ENCODE measurements at places on chromosomes 11 and 22.

- DNase-seq, result no peak
These were observed 35.0 kb downstream of the PPFIBP2 start for GRCh38 chr11:7548659-7549274.

DNA sequence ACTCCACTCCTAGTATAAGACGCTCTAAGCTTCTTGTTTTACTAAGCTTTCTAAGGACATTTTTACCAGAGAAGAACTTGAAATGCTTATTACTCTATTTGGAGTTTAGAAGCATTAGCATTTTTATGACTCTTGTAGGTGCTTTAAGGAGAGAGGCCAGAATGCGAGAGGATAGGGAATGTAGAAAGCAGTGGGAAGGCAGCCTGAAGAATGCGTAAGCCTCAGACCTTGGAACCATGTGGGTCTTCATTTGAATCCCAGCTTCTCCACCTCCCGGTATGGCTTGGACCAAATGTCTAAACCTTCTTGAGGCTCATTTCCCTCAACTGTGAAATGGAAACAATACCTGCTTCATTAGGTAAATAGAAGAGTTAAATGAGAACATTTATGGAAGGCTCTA lies 60.0 kb upstream of the AMOTL1 start:
- no peak for DNase-seq

DNA sequence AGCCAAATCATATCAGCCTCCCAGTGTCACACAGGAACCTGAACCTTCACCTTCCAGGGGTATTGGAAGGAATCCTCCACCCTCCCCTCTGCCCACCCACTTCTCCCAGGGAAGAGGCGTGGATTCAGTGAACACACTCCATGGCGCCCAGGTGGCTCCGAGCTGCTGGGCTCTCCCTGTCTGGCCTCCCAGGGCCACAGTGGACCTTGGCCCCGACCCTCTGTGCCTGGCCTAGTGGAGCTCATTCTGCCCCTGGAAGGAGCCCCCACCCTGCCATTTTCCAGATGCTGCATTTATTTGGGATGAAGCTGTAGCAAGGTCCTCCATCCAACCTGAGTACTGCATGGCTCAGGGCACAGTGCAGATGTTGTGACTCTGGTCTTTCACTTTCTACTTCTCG lies 1340.1 kb downstream of the TBC1D22A start:
- no peak for DNase-seq

- DNase-seq, result peak; percentile 20
These were observed 11.0 kb downstream of the DEPDC5 start for GRCh38 chr22:31764785-31765184.

DNA sequence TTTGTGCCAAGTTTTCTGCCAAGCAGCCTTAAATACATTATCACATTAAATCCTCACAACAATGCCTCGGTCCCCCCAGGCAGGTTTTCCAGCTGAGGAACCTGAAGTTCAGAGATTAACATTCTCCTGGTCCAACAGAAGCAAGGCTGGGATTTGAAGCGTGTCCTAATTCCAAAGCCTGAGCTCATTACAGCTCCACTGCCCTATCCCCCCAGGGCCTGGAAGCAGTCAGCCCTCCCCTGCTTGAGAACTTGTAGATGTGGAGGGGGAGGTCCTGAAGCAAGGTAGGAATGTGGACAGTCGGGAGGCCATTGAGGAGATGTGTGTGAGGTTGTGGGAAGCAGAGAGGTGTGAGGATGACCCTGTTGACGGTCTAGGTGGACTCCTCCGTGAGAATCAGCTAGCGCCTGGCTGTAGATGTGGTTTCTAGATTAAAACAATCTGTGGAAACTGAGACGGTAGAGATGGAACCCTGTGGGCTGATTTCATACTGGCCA lies 8.1 kb downstream of the GRAMD1B start:
- DNase-seq, result no peak

GRCh38 chr11:64185175-64185692 lies 737 bp upstream of the STIP1 start:
- peak; percentile 86 for DNase-seq

DNA sequence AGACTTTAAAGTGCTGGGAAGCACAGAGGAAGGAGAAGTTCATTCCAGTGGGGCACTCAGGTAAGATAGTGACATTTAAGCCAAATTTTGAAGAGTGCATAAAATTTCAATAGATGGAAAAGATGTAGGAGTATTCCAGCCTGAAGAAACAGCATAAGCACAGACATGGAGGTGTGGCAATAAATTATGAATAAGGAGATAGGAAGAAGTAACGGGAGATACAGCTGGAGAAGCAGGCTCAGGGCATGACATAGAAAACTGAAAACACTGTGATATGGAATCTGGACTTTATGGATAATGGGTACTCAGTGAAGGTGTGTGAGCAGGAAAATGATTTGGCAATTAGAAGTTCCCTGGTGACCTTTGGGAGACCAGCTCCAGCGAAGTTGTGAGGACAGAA lies 33.3 kb downstream of the P4HA3 start:
- peak; percentile 38 for DNase-seq

DNA sequence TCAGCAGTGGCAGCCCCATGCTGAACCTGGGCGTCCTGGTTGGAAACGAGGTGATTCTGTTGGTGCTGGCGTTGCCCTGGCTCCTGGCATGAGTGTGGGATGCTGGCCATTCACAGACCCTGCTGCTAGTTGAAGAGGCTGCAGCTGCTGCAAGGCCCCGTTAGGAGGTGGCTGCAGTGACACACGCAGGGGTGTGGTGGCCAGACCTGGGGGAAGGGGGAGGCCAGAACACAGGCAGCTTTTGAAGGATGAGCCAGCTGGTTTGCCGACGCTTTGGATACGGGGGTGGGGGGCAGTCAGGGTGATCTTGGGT lies 77.2 kb downstream of the MORC2 start:
- no peak for DNase-seq

- DNase-seq, result no peak
These were observed 7.9 kb upstream of the HEPACAM start for GRCh38 chr11:124943741-124944140.

GRCh38 chr22:32992821-32993220 lies 65.4 kb downstream of the SYN3 start:
- DNase-seq, result no peak

DNA sequence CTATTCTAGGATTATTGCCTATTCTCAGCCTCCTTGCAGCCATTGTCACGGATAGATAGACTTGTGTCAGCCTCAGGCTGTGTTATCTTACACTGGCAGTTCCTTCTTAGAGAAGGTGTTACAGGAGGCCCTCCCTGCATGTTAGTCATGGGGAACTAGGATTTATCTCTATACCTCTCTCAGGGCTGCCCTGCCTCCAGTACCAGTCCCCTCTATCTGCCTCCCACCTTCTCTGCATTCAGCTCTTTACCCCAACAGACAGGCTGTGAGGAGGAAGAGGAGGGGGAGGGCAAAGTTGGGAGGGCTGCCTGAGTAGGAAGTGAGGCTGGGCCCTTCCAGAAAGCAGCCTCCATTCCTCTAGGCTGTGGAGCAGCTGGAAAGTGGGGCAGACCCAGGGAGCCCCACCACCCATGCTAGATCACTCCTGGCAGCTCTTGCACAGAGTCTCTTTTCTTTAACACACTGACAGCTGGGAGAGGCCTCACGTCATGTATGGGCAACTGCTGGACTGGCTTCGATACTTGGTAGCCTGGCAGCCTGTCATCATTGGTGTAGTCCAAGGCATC lies 2.9 kb upstream of the IL18BP start:
- no peak for DNase-seq

GRCh38 chr11:13140873-13141655 lies 131.9 kb downstream of the RASSF10 start:
- DNase-seq, result no peak

- peak; percentile 57 for DNase-seq
These were observed 662.1 kb downstream of the NTM start for GRCh38 chr11:132032555-132032954.

GRCh38 chr11:61956191-61957020 lies 6.3 kb downstream of the BEST1 start:
- DNase-seq, result no peak

- peak; percentile 46 for DNase-seq
These were observed 796.3 kb upstream of the ANO3 start for GRCh38 chr11:25535467-25536272.

DNA sequence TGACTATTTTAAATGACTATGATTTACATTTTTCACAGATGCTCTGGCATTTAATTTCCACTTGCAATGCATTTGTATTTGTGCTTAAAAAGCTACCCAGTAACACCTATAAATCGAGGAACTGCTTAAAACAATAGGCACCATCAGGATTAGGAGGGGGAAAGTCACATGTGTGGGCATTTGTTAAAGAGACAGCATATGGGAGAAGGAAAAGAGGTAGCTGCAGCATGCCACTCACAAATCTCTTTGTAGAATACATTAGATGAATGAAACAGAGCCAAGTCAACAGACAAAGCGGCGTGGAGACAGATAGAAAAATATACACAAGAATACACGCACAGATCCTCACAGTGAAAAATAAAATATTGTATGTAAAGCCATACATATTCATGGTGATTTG lies 228.0 kb downstream of the CADM1 start:
- no peak for DNase-seq

DNA sequence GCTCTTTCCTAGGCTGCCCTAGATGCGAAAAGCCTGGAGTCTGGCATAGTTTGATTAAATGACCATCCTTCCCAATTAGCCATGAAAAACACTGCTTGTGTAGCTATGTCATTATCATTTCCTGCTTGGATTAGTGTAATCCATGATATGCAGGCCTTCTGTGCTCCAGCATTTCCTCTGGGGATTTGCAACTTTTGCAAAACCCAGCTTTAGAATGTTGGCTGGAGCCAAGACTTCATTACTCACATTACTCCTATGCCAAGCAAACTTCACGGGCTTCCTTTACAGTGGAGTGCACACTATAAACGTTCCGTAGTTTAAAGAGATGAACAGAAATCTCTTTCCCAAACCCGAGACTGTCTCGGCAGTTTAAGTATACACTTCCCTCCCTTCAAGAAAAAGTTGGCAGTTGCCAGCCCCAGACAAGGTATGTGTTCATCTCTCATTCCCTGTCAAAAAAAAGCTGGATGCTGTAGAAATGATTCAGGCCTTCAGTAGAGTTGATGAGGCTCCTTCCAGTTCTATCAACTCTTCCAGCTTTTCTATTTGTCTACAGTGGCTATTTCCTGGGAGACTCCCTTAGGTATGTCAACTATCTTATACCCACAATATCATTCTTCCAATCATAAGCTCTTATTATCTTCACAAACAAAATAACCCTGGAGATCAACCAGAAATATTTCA lies 180.0 kb downstream of the MAML2 start:
- peak; percentile 98 for DNase-seq

DNA sequence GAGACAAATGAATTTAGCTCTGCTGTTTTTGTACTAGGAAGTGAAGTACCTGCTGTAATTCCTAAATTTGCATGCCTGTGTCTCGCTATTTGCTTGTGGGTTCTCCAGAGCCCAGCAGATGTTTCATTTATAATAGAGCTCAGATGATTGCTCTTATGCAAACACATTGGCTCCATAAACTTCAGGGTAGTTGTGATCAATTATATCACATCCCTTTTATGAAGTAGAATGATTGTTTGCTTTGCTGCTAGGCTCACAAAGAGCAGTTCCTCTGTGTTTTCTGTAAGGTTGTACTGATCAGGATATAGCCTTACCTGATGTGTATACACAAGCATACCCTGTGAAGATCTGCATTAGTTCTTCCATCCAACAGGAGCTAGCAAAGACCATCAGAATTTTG lies 64.1 kb downstream of the C11orf87 start:
- DNase-seq, result no peak

DNA sequence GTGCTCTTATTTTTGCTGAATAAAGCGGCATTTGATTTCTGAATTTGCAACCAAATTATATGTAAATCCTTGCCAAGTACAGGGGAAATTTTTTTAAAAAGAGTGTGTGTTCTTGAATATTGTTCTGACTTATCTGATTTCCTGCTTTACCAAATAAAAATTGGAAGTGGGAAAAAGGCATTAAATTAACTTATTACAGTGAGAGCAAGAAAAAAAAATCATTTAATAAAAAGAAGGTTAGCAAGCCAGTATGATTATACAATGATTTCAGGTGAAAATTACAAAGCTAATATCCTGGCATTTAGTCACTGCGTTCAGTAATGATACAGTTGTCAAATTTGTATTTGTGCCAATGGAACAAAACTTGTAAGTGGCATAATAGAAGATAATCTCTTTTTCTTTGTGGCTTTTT lies 82.1 kb upstream of the PPARA start:
- DNase-seq, result no peak

- no peak for DNase-seq
These were observed 143.5 kb downstream of the MIAT start for GRCh38 chr22:26800858-26801257.

- peak; percentile 58 for DNase-seq
These were observed 12.3 kb upstream of the ASRGL1 start for GRCh38 chr11:62324731-62325556.

GRCh38 chr11:3959015-3959902 lies 103.8 kb downstream of the STIM1 start:
- peak; percentile 35 for DNase-seq

GRCh38 chr22:28750471-28750881 lies 8.6 kb downstream of the HSCB start:
- peak; percentile 88 for DNase-seq

DNA sequence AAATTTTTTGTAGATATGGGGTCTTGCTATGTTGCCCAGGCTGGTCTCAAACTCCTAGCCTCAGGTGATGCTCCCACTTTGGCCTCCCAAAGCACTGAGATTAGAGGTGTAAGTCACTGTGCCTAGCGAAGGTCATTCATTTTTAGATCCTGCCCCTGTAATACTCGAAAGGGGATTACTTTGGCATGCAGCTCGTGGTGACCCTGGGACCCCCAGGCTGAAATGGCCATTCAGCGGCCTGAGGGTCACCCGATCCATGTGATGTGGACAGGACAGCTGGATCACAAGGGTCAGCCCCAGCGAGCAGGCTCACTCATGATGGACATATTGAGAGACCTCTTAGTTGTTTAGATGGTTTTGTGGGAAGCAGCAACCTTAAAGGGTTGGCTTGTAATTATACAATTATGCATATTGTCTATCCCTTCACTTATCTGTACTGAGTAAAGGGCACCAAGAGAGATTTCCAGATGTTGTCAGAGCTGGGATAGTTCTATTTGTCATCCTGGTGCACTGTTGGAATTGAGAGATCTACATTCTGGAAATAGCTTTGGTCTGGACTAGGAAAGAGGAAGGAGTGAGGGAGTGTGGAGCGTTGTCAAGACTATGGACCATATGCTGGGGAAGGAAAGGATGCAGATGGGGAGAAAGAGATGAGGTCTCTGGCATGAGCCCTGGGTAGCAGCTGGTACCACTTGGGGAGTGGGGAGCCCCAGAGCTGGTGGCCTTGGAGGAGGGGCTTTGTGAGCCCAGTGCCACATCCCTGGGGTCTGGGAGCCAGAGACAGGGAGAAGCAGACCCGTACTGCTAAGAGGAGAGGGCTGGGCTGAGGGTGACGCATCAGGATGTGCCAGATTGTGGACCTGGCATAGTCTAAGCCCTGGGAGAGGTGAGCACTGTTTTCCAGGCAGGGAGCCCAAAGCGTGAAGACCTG lies 15.5 kb downstream of the RHBDD3 start:
- DNase-seq, result no peak

DNA sequence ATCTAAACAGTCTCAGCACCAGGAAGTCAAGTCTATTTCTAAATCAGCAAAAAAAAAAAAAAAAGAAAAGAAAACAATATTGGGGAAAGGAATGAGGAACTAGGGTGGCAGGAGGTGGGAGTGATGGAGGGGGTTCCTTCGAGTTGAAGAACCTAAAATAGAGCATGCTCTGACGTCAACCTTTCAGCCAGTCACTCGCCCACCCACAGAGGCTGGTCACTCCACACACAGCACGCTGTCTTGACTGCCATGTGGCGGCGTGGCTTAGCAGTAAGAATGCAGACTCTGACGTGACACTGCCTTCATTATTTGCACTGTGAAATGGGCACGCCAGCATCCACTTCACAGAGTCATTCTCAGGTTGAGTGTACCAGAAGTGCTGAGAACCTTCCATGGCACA lies 48.3 kb downstream of the LARGE1 start:
- DNase-seq, result no peak

GRCh38 chr11:84012171-84012826 lies 726.1 kb upstream of the CCDC90B start:
- no peak for DNase-seq
